ENCODE measurements at places on chromosomes 2 and 18.
A peak's percentile ranks its signal among the peaks of the same experiment; 100 is the strongest.

DNA sequence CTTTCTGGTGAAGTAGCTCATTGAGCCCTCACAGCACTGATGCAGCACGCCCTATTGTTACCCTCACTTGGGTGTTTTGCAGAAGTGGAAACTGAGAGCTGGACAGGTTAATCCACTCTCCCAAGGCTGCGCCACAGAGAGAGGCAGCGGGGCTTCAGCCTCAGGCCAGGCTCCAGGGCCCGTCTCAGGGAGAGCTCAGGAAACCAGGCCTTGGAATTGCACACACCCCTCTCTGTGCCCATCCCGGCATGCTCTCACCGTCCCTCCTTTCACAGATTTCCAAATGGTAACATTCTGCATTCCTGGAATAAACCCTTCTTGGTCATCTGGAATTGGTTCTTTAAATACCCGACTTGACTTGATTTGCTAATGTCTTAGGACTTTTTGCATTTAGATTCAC is 51.5 kb downstream of the TWIST2 start:
- DNase-seq = peak; percentile 19

- DNase-seq = no peak
Observed at GRCh38 chr18:73038336-73038735, 170.5 kb upstream of the NETO1 start.

DNA sequence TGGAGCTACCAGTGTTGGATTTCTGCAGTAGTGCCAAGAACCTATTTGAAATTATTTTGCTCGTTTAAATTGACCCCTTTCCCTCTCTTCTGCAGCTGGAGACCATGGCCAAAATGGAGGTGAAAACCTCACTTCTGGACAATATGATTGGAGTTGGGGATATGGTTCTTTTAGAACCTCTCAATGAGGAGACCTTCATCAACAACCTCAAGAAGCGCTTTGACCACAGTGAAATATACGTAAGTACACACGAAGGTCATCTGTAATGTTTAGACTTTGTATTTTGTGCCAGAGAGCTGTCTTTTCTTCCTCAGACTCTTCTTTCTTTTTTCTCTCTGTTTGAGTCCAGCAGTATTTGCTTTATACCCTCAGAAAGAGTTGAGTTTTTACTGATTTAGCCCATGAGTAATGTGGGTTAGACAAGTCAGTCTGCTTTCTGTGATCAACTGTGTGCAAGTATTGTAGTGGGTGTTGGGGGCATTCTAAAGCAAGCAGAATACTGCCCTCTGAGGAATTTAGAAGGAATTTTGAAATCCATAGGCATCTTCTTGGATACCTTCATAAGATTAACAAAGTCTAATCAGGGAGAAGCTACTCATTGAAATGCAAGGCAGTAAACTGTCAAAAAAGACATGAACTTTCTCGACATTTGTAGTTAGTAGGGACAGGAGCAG is 31.7 kb downstream of the MYO1B start:
- no peak for DNase-seq

GRCh38 chr2:23404426-23404825 is 19.4 kb downstream of the KLHL29 start:
- DNase-seq = no peak

- no peak for DNase-seq
Observed at GRCh38 chr2:166384774-166385173, 9.0 kb upstream of the SCN9A start.

GRCh38 chr18:5918205-5918858 is 23.0 kb upstream of the TMEM200C start:
- no peak for DNase-seq

DNA sequence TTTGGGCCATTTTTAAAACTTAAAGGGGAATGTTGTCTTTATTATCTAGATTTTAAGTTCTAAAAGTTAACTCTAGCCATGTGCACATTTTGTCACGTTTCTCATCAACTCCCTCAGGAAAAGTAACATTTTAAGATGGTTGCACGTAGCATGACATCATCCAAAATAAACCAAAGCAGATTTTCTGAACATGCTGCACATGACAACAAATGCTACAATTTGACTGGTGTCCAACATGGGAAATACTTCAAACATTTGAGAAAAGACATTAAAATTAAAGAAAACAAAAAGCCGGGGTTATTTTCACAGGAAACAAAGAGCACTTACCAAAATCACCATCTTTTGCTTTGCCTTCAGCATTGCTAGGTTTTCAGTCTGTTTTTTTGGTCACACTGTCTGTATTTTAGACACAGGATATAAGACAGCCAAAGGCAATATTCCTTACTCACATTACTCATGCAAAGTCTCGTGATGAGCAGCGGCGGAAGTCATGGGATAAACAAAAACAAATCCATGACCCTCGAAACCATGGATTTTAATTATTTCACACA is 51.3 kb upstream of the RND3 start:
- no peak for DNase-seq

DNA sequence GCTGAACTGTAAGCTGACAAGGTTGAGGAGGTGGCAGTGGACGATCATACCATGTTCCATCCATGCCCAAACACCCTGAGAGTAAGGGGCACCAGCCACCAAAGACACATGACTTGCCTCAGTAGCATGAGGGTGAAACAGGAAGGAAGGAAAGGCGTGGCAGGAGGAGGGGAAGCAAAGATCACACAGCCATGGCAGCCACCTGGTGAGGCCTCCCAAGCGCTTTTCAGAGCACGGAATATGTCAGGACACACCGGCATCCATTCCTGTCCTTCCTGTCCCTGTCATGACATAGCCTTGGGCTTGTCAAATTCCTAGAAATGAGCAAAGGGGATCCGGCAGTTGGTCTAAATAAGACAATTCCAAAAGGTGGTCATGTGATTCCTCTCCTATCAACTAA is 118.7 kb downstream of the MYO5B start:
- DNase-seq = no peak

DNA sequence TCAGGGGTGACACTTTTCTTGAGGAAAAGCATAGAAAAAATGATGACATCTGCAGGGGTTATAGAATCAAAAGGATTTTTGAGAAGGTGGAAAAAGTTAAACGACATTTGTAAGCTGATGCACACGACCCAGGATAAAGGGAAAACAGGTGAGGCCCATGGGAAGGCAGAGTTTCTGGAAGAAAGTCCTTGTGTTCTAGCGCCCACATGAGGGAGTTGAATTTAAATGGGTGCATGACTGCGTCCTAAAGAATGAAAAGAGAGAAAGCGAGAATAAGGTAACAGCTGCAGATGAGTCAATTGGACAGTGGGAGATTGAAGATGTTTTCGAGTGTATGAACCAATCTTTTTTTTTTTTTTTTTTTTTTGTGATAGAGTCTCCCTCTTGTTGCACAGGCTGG is 158.1 kb downstream of the GALR1 start:
- no peak for DNase-seq

DNA sequence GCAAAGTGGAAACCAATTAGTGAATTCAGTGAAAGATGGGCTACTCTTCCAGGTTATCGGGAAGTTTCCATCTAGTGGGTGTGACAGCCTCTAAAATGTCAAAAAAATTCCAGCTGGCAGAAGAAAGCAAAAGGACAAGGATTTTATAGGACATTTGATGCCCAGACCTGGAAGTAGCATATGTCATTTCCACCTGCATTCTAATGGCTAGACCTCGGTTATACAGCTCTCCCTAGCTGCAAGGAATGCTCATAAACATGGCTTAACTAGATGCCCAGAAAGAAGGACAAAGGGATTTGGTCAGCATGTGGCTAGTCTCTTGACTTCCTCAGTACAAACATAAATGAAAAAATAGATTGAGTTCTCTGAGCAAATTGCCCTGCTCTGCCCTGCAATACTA is 215.4 kb downstream of the NYAP2 start:
- no peak for DNase-seq

DNA sequence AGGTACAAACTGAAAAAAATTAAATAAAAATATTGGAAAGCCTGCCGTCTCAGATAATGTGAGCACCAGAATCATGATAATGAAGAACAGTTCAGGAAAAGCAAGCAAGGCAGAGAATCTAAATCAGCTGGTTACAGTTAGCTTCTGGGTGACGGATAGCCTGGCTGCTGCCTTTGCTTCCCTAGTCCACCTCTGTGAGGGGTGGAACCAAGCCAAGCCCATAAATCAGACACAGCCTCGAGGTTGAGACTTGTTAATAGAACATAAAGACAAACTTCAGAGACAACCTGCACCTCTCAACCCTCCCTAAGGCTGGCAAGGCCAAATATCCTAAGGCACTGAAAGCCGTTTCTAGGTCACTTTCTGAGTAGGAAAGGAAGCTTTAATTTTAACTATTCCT is 334.7 kb upstream of the SLC39A10 start:
- no peak for DNase-seq

DNA sequence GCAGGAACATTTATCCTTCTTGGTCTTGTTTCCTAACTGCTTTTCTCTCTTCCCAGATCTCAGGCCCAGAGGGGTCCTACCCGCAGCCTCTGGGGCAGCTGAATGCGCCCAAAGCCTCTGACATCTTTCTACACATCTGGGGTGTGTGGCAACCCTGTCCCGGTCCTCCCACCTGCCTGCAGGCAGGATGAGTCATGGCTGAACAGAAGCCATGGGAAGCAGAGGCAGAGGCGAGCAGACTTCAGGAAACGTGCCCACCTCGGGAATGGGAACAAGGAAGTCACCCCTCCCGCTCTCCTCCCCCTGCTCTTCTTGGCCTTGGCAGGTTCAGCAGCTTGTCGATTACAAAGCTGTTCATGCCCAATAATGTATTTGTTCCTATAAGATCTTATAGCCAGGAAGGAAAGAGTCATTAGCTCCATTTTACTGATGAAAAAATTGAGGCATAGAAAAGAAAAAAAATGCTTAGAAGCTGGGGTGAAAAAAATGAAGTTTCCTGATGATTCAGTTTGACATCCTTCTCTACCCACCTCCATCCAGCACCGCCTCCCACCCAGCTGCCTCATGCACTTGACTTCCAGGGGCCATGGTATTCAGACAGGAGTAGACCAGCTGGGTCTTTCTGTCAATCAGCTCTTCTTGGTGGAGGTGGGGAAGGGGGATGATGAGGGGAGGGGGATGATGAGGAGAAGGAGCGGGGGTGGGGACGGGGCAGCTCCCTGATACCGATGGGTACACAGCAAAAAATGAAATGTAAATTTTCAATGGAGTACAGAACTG is 10.4 kb upstream of the KCNF1 start:
- no peak for DNase-seq

DNA sequence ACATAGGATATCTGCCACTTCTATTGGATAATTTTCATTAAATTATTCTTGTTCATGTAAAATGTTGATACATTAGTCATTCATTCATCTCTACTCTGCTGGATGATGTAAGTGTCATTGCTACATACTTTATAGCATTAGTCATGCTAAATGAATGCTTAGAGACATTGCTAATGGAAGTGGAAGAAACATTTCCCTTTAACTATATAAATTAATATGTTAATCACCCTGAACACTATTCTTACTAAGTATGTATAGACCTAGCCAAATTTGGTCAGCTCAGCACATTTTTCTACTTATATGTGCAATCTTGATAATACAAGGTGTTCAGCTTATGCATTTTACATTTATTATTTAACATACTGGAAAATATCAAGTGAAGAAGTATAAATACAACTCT is 160.2 kb downstream of the DPP4 start:
- no peak for DNase-seq

- no peak for DNase-seq
Observed at GRCh38 chr18:6731222-6731596, 1.7 kb downstream of the ARHGAP28 start.

- DNase-seq = no peak
Observed at GRCh38 chr2:137590102-137590501, 374.2 kb upstream of the HNMT start.

- DNase-seq = no peak
Observed at GRCh38 chr2:146661473-146662096, 1183.2 kb upstream of the ACVR2A start.

- no peak for DNase-seq
Observed at GRCh38 chr2:198807131-198807530, 650.6 kb downstream of the SATB2 start.

DNA sequence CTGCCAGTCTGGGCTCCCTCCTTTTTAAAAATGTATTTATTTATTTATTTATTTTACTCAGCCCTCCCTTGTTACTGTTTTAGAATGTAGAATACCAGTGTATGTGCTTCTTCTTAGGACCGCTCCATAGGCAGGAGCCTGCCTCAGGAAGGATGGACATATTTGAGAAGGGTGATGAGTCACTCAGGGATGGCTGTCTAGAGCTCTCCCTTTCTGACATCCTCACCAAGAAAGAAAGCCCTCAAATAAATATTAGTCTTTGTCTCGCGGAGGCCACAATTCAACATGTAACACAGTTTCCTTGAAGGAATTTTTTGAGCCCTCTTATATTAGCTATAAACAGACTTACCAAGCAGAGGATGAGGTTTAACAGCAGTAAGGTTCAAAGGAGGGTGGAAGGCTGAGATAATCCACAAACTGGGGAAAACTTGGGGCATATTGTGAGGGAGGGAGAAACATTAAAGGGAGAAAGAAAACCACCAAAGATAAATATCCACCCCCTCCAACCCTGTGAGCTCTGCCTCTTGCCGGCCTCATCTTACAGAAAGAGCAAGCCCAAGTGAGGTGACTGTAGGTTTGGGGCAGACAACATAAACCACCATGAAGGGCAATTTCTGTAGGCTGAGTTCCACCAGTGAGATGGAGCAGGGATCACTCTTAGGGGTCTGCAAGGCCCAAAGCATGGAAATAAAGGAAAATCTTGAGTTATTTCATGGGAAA is 163.4 kb downstream of the LRRTM1 start:
- no peak for DNase-seq

- no peak for DNase-seq
Observed at GRCh38 chr2:180597179-180597578, 383.2 kb upstream of the UBE2E3 start.

- peak; percentile 39 for DNase-seq
Observed at GRCh38 chr2:45904946-45905631, 253.6 kb downstream of the PRKCE start.

DNA sequence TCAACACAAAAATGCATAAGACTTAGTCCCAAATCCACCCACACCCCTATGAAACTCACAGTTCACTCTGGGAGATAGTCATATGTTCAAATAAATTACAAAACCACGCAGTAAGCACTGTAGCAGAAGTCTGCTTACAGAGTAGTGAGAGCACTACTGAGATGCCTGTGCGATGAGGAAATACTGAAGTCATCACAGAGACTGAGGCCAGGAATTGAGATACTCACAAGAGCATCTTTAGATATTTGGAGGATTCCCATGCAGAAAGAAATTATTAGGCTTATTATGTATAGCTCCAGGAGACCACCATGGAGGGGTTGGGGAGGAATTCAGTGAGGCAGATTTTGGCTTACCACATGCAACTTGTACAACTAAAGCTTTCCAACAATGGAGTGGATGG is 82.3 kb downstream of the ANTXR1 start:
- DNase-seq = no peak

DNA sequence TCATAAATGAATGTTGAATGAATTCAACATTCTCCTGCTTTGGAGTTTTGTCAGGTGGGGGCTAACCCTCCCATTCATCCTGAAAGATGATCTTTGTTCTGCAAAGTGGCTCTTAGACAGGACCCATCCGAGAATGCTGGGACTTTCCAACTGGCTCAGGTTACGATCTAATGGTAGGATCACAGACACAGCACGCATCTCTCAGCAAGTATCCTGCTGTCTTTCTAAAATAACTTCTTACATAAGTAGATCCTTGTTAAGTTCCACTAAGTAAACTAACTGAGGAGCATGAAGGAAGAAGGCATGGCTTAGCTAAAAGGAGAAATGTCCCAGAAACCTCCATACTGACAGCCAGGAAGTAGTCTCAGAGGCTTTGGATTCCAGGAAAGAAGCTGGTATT is 23.7 kb downstream of the CYP27A1 start:
- DNase-seq = no peak

- no peak for DNase-seq
Observed at GRCh38 chr2:16284941-16285625, 344.7 kb downstream of the MYCN start.

Data from dorsolateral prefrontal cortex (tissue), 122 donors.